ENCODE measurements at places on chromosomes 5 and 9.

DNA sequence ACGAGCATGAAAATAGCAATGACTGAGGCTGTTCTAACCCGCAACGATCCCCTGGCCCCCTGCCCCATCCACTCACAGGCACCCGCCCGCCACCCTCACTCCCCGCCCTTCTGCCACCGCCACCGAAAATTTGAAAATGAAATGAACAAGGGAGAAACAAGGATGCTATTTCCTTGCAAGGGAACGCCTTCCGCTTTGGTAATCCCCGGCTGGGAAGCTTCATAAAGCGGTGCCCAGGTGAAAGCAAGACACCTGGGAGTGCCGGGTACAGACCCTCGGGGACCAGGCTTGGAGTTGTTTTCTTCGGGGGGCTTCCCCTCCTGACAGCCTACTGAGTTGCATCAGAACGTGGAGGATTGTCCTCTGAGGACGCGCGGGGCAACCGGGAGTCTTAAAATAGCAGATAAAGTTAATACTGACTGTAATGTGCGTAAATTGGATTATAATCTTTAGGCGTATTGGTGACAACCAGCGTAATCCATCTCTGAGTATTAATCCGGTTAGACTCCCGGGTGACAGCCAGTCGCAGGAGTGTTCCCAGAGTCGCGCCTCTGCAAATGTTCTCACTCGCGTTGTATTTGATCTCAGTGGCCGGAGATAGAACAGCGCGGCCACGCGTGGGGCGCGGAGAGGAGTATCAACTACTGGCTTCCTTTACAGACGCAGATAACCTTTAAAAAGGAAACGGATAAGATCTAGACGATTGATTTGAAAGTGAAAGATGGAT is 885 bp upstream of the MLLT3 start:
- no peak for DNase-seq

DNA sequence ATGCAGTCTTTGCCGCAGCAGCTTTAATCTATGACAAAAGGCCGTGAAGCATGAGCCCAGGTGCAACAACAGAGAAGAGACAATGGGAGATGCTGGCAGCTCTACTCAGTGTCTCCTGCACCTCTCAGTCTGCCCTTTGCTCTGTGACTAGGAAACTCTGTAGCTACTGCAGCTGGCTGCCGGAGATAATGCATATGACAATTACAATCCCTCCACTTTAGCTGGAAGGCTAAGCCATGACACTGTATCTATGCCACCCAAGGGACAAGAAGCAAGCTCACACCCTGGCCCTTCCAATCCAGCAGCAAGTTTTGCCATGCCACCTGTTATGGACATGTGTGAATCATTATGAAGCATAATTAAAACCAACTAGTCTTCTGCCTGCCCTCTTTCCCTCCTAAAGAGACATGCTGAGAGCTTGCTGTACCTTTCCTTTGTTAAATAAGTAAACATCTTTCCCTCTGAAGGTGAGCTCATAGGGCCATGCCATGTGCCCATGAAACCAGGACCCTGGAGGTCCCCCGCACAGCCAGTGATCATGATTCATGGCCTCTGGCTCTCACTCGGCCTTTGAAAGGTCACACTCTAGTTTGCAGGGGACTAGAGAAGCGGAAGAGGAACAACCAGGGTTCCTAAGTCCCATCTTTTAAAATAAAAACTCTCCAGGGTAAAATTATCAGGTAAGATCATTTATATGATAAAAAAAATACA is 219.4 kb downstream of the SPOCK1 start:
- DNase-seq = no peak

GRCh38 chr9:115525111-115526058 is 407.4 kb upstream of the TNC start:
- DNase-seq = no peak

GRCh38 chr9:86828631-86829030 is 118.7 kb downstream of the GAS1 start:
- DNase-seq = no peak

GRCh38 chr9:37899041-37899440 is 4.9 kb downstream of the SLC25A51 start:
- DNase-seq = no peak

- no peak for DNase-seq
Observed at GRCh38 chr5:80165452-80165851, 90.4 kb downstream of the SERINC5 start.
